Stimulated activated CD8-positive, alpha-beta memory T cell treated with anti-CD3 and anti-CD28 coated beads, Interleukin-4, amount 100 ng/mL, for 4 hours (primary cell): ENCODE measurements at places on chromosomes 12 and 14.

DNA sequence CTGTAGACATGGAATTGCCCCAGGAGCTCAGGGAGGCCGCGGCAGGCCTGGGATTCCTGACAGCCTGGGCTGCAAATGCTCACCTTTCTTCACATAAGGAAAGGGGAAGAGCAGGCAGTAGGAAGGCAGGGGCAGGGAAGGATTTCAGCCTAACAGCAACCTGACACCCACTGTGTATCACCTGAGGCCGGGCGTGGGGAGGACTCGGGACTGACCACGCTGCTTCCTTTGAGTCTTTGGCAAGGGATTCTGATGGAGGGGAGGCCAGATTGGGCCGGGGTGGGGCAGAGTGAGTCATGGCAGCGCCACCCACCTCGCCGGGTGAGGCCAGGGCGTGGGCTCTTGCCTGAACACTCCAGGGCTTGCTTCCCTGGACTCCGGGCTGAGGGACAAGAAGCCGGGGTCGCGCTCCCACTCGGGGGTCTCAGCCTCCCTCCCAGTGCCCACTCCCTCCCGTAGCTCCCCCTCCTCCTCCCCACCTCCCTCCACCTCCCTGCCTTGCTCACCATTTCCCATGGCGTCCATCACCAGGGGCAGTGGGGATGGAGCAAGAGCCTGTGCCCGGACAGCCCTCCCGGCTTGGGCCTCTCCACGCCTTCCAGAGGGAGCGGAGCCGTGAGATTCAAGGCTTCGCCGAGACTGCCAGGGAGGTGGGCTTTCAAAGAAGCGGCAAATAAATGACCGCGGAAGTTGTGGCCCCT is 247.9 kb upstream of the RTL1 start:
- DNase-seq = no peak

DNA sequence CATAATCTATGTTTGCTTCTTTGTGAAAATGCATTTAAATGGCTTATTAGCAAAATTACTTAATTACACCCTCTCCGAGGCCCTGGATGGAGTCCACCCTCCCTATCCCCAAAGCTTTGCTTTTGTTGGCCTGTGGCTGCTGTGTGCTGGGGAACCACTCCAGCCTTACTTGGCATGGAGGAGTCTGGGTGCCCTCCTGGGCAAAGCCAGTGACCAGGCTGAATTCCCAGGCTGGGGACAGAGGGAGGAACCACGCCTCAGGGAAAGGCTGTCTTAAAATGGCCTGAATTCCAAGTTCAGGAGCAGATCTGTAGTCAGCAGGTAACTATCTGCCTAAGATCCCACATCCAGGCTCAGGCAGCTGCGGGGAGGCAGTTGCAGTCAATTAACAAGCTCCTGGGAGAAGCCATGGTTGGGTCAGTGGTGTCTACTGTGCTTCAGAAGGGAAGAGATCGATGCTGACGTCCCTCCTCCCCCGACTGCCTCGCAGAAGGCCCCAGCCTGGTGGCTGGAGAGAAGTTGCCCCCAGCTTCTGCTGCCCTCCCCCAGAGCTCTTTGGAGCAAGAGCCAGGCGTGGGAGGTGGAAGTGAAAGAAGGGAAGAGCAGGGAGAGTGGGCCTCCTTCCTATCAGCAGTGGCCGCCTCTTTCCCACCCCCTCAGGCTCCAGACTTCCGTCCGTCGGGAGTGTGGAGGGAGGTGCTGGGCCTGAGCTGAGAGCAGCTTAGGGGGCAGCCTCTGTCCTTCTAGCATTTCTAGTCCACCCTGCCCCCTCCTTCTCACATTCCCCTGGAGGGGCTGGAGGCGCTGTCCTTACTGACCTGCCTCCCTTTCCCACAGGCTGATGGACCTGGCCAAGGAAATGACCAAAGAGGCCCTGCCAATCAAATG is 11.3 kb downstream of the VASH1 start:
- no peak for DNase-seq

- DNase-seq = no peak
Measured at GRCh38 chr12:102977945-102978706, 20.7 kb downstream of the ASCL1 start.

GRCh38 chr12:92326877-92327276 is 181.2 kb upstream of the BTG1 start:
- DNase-seq = no peak

GRCh38 chr14:96578619-96579018 is 76.4 kb downstream of the PAPOLA start:
- DNase-seq = no peak

DNA sequence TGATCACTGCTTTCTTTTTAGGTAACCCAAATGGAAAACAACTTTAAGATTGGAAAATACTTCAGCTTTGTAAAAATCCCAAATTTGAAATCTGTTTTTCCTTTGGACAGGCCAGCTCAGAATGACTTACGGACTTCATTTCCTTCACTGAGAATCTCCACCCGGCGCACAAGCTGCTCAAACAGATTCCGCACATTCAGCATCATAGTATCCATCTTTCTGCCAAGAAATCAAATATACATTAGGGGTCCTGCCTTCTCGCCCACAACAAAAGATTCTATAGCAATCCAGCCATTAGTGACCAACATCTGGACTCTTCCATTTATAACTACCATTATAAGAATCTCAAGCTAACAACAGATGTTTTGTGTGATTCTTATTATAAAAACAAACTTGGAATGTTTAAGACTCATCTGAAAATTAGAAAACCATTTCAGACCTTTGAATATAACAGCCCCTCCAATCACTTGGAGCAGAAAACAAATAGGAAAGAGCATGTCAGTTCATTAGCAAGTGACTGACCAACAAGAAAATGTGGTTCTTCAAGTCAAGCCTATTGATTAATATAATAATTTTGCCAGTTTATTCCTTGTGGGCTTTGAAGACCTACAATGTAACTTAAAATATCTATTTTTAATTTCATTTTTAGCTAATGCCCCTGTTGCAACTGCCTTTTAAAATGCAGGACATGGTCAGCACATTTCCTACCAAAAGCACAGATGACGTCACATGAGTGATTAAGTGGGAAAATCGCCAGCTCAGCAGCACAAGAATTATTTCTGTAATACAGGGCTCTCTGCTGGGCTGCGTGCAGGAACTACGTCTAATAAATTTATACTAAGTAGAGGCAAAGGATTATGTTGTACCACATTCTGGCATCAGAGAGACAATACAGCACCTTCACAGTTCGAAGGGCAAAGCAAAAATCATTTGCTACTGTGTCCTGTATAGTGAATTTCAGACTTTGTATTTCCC is 8.5 kb downstream of the RACGAP1 start:
- DNase-seq = no peak

DNA sequence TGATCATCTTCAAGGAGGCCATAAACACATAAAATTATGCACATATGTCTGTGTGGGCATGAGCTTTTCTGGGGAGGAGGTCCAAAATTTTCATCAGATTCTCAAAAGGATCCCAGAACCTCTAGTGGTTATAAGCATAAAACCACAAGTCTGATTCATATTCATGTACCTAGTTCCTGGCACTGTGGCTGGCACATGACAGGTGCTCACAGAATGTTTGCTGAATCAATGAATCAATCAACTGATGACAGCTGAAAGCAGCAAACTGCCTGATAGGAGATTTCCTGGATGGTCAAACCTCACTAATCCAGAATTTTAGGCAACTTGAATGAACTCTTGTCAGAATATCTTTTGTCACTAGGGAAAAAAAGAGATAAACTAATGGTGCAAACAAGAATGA is 13.5 kb upstream of the CMKLR1 start:
- no peak for DNase-seq

DNA sequence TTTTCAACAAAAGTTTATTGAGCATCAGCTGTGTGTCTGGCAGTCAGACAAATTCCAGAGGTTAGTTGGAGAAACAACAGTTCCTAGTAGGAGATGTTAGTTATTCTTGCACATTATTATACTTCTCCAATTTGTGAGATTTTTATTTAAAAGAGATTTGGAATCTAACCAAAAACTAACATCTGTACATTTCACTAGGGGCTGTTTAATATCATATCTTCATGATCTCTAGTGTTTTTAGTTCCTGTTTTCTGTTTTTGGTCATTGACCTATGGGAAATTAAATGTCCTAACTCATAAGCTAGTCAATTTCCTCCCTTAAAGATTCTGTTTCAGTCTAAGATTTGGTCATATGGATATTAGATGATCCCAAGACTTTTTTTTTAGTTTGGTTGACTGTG is 34.1 kb upstream of the KLHDC2 start:
- no peak for DNase-seq

- no peak for DNase-seq
Measured at GRCh38 chr12:120207227-120207626, 6.3 kb upstream of the RPLP0 start.

DNA sequence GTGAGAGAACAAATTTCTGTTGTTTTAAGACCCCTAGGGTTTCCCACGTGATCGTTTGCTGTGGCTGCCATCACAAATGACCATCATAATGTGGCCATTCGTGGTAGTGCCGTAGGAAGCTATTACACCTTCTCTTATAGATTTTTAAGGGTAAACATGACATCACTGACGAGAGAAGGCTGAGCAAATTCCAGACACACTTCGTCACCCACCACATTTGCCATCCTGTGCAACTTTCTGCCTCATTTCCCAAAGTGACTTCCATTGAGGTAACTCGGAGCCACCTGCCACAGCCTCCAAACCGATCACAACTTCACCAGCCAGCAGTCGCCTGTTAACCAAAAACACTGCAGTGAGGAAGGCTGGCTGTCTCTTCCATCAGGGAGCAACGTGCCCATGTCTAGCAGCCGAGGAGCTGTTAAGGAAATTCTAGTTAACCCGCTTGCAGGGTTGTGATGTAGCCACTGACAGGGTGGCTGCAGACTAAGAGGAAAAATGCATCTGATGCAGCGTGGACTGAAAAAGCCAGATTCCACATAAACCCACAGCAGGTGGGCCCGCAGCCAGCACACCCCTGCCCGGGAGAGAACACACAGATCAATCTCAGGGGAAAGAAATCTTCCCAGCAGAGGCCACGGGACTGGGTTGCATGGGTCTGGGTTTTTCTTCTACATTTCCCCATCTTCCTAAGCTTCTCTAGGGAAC is 44.6 kb downstream of the CCDC85C start:
- no peak for DNase-seq

GRCh38 chr14:84375235-84375634 is 1154.7 kb upstream of the FLRT2 start:
- DNase-seq = no peak

GRCh38 chr12:113757221-113758002 is 208.7 kb downstream of the RBM19 start:
- DNase-seq = no peak

- no peak for DNase-seq
Measured at GRCh38 chr12:101570047-101570446, 24.7 kb upstream of the MYBPC1 start.

- DNase-seq = no peak
Measured at GRCh38 chr14:56137849-56138248, 19.6 kb downstream of the PELI2 start.

- no peak for DNase-seq
Measured at GRCh38 chr14:88204221-88204620, 118.8 kb downstream of the KCNK10 start.

- no peak for DNase-seq
Measured at GRCh38 chr12:25186038-25186787, 8.7 kb downstream of the DNAI7 start.

- no peak for DNase-seq
Measured at GRCh38 chr12:3101309-3102024, 24.3 kb downstream of the TSPAN9 start.

- DNase-seq = no peak
Measured at GRCh38 chr12:92416385-92416812, 270.8 kb upstream of the BTG1 start.

DNA sequence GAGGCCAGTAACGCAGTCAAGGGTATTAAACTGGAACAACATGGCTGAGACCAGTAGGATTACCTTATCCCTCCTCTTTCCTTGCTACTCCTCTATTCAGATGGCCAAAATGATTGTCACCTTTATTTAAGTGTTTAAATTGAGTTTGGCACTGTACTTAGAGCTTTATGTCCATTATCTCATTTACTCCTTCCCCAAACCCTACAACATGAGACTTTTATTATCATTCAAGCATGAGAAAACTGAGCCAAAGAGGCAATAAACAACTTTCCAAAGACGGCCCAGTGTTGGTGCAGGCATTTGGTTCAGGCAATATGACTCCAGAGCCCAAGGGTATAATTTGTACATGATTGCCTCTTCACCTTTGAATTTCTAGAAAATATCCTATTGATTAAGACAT is 370.9 kb upstream of the KITLG start:
- DNase-seq = no peak

DNA sequence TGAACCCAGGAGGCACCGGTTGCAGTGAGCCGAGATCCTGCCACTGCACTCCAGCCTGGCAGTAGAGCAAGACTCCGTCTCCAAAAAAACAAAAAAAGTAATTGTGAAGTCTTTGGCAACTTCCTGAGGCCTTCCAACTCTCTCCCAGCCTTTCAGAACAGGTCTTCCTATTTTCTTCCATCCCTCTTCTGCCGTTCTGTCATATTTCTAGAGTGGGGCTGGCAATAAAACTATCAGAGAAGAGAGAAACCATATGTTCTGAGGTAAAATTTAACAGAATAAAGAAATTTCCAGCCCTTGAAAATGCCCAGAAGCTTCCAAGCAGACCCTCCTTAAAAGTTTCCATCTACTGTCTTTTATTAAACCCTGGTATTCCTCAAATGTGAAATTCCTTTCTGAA is 100.4 kb downstream of the HMGA2 start:
- no peak for DNase-seq

DNA sequence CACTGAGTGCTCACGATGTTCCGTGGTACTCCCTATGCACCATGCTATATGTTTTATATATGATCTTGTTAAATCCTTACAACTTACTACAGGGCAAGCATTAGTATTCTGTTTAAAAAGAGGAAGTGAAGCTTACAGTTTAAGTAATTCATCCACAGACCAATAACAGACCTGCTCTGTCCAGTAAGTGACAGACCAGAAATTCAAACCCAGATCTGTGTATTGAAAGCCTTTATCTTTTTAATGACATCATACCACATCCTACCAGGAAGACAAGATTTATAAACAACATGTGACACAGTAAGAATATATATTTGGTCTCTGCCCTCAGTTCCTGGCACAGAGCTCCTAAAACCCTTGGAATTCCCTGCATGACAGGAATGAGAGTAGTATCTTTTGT is 206.5 kb downstream of the STXBP6 start:
- DNase-seq = no peak

GRCh38 chr12:27361372-27361771 is 28.7 kb downstream of the BMAL2 start:
- no peak for DNase-seq

DNA sequence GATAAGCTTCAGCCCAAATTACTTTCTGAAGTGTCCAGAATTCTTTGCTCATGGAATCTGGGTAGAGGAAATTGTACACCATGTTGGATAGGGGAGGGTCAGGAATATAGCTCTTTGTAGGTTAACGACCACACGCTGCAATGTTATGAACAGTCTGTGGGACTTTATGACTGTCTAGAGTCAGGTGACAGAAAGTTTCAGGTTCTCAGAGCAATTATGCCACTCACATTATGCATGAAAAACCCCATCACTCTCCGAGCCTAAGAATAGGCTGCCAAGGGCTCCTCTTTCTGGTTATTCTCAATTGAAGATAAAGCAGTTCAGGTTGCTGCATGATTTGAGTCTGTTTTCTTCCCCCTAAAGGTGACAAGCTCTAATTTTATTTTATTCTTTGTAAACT is 430.9 kb downstream of the ATP23 start:
- no peak for DNase-seq
